Left renal cortex interstitium (tissue), 4 donors: ENCODE measurements at places on chromosomes 7 and 10.

GRCh38 chr7:571718-572415 lies 52.2 kb upstream of the PDGFA start:
- DNase-seq, result no peak

GRCh38 chr7:37061849-37062559 lies 337.7 kb upstream of the AOAH start:
- DNase-seq, result no peak

DNA sequence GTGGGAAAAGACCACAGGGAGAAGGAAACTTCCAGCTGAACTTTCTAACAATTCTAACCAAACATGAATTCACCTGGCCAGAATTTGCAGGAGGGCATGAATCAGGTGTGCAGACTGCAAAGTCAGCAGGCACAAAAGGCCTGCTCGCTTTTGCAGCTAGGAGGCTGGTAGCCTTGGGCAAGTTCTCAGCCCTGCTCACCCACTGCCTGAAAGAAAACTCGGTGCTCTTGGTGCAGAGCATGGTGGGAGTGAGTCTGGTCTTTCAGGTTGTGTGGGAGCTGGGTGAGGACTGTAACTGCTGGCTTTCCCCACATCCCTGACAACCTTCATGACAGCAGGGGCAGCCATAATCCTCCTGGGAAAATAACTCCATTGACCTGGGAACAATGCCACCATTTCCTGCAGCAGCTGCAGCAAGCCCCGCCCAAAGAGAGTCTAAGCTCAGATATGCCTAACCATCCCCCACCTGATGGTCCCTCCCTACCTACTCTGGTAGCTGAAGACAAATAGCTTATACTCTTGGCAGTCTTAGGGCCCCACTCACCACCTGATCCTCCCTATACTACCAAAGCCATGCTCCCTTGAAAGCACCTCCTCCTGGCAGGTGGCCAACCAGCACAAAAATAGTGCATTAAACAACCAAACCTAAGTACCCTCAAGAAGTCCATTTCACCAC lies 31.6 kb downstream of the ZNF117 start:
- DNase-seq, result no peak

DNA sequence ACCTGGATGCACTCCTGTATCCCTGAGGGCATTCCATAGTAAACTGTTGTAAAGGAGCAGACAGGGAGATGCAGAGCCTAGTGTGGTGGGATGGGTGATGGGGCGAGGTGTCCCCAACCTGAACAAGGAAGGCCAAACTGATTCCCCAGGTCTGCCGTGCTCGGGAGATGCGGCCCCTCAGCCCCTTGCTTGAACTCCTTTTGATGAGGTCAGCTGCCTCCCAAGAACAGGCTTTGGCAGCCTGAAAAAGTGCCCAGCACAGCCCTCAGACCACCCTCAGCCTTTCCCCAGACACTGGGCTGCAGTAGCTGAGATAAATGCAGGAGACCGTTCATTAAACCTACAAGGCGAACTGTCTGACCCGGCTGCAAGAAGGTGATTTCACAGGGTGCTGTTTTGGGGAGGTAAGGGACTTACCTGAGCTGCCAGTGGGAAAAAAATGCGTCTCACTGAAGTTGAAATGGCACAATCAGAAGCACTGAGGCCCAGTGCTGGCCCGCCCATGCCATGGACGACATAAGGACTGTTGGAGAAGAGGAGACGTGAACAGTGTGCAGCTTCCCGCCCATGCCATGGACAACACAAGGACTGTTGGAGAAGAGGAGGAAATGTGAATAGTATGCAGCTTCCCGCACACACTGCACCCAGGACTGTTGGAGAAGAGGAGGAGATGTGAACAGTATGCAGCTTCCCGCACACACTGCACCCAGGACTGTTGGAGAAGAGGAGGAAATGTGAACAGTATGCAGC lies 148.4 kb upstream of the FAM20C start:
- no peak for DNase-seq

- DNase-seq, result no peak
Measured at GRCh38 chr7:107173691-107174406, 5.0 kb downstream of the HBP1 start.

DNA sequence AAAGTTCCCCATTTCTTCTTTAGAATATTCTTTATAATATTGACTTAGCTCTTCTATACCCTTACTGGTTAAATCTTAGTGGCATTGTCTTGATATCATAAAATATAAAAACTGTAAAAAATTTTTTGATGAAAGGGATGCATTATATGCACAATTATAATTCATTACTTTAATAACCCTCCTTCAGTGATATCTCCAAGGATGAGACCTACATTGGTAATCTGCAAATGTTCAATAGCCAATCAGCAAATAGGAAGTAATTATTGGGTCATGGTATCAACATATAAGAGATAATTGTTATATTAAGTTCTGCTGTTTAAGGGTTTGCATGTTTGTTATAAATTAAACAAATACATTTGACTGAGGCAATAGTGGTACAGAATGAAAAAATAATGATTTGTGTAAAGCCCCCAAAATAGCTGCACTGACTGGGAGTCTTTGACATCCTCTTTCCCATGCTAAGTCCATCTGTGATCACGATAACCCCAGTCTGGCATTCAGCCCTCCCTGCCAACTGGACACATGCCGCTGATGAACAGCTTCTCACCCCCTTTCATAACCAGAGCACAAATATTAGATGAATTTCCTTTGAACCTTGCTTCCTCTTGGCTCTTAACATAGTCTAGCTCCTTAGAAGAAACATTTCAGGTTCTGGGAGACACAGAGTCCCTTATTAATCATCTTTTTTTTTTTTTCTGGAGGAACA lies 169.5 kb downstream of the CPED1 start:
- no peak for DNase-seq

DNA sequence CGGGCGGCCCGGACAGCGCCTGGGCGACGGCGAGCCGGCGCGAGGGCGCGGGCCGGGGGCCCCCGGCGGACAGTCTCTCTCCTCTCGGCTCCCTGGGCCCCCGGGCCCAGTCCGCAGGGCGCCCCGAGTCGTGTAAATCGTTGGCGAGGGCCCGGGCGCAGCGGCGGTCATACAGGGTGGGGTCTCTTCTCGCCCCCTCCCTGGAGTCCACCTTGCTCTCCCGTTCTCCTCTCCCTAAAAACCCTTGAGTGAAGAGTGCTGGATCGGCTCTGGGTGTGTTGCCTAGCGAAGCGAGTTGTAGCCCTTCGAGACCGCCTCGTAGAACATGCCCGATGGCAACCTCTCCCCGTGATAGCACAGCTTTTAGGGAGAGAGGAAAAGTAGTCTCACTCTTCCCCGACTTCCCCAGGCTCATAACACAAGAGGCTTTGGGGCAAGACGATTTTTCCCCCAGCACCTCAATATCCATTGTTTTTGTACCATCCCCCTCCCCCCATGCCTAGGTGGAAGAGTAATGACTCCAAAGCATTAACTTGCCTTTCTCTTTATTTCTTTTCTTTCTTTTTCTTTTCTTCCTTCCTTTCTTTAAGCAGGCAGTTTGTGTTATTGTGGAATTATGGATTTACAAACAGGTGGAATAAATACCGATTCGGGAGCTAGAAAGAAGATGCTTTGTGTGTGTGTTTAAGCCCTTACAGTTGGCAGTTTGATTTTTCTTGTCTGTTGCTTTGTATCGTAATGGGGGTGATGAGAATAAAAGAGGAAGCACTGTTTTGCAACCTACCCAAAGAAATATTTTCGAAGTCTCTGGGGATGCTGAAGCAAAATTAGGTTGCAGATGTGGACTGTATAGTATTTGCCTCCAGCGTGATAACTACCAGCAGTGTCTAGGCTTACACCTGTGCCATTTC lies 822 bp downstream of the SHOC2 start:
- DNase-seq, result peak; percentile 79

GRCh38 chr10:29751240-29751639 lies 116.5 kb upstream of the SVIL start:
- no peak for DNase-seq

DNA sequence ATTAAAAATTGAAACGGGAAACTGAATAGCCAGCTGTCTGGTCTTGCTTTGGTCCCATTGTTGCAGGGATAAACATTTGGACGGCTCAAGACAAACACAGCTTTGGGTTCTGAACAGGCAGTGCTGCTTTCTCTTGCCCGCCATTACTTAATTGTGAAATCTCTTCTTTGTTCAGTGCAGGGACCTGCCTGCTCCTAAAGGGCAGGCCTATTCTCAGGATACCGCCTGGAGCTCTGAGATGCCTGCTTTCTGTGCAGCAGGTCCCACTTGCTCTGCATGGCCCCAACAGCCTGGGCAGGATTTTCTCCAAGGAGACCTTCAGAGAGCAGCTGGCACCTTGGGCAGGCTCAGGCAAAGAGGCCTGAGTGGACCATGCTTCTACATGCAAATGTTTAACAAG lies 237.6 kb downstream of the KCNMA1 start:
- no peak for DNase-seq

DNA sequence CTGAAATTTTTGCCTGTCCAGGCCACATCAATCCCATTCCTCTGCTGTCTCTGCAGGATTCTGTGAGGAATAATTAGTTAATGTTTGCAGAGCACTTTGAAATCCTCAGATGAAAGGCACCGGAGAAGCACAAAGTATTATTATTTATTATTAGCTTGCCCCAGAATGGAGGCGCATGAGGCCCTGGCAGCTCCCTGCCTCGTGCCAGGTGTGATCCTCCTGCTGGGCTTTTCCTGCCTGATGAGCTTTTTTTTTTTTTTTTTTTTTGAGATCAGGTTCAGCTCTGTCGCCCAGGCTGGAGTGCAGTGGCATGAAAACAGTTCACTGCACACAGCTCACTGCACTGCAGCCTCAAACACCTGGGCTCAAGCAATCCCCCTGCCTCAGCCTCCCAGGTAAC lies 65.2 kb downstream of the TCF7L2 start:
- DNase-seq, result no peak

GRCh38 chr7:103445228-103446048 lies 569 bp downstream of the SLC26A5 start:
- no peak for DNase-seq

- no peak for DNase-seq
Measured at GRCh38 chr10:58892031-58892531, 284.4 kb upstream of the PHYHIPL start.
